Renal pelvis (tissue), 12 donors: ENCODE measurements at places on chromosomes 6 and 20.
A peak's percentile ranks its signal among the peaks of the same experiment; 100 is the strongest.

DNA sequence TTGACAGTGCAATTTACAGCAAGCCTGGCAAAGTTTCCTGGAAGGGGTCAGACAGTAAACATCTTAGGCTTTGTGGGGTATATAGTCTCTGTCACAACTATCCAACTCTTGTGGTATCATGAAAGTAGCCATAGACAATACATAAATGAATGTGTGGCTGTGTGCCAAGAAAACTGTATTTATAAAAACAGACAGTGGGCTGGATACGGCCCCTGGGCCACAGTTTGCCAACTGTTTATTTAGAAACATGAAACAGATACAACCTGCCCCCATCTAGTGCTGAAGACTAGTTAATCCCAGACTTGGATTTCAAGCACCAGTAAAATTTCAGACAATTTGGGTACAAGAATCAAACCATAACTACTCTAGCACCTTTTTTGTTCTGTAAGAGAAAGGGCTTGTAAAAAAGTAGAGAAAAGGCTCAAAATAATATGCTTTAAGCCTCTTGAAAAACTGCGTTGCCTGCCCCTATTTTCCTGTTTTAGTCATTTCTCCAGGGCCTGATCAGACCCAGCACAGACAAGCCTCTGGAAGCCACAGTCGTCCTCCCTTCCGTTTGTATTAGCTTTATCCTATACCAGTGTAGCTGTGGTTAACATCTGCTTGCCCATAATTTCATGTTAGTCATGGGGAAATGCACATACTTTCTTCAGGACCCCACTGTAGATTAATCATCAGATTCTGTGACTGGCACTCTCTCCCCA is 30.8 kb downstream of the JAG1 start:
- no peak for DNase-seq

DNA sequence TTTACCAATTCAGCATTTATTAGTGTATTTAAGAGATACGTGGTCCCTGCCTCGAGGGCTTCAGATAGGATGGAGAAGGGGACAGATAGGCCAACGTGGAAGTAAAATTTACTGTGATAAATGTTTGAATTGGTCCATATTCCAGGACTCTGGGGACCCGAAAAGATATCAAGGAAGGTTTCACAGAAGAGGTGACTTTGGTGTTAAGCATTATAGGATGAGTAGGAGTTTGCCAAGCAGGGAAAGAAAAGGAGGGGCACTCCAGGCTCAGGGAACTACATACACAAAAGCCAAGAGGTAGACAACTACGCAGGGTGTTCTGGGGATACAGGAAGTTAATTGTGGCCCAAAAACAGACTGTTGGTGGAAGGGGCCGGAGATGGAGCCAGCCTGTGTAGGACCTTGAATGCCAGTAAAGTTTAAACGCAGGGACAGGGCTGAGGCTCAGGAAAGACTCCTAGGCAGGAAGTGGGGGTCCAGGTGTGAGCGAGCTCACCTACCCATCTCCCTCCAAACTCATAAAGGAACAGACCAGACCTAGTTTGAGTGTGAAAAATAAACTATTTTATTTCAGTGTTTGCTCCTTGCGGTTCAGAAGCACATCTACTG is 37.0 kb downstream of the TGM2 start:
- no peak for DNase-seq

DNA sequence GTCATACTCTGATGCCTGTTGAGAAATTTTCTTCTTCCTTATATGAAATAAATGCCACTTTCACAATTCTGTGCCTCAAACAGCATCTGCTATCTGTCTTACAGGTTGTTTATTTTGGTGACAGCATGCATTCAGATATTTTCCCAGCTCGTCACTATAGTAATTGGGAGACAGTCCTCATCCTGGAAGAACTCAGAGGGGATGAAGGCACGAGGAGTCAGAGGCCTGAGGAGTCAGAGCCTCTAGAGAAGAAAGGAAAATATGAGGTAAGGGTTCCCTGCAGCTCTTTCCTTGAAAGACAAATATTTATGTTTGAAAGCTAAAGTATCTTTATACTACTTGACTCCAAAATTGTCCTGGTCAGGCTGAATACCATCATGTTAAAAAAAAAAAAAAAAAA is 15.8 kb downstream of the TSPYL4 start:
- DNase-seq, result no peak

GRCh38 chr20:21026951-21027350 is 79.2 kb downstream of the LINC00237 start:
- no peak for DNase-seq

DNA sequence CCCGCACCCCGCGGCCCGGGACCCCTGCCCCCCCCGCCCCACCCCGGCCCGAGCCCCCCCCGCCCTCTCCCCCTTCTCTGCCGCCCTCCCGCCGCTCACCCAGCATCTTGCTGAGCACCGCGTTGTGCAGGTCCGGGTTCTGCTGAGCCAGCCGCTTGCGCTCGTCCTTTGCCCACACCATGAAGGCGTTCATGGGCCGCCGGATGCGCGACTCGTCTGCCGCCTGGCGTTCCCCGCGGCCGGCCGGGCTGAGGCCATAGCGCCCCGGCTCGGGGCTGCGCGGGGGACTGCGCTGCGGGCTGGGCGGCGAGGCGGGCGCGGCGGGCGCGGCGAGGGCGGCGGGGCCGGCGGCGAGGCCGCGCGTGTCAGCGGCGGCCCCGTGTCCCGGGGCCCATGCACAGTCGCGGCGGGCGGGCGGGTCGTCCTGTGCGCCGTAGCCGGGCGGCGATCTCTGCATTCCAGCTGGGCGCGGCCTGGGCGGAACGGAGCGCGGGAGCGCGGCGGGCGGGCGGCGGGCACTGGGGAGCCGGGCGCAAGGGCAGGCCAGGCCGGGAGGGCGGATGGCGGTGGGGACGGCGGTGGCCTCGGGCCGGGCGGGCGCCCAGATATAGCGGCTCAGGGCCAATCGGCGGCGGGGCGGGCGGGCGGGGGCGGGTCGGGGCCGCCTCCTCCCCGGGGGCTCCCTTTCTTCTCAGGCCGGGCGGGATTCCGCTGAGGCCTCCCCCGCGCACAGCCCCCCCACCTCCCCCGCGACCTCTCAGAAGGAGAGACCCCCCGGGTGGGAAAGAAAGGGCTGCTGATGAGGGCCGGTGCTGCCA is at the start of gene SOX18:
SOX18 (minus strand) TSS at position 580 of the 818 bp plus-strand sequence; CDS start at position 457, 123 bp downstream.
- DNase-seq, result no peak

DNA sequence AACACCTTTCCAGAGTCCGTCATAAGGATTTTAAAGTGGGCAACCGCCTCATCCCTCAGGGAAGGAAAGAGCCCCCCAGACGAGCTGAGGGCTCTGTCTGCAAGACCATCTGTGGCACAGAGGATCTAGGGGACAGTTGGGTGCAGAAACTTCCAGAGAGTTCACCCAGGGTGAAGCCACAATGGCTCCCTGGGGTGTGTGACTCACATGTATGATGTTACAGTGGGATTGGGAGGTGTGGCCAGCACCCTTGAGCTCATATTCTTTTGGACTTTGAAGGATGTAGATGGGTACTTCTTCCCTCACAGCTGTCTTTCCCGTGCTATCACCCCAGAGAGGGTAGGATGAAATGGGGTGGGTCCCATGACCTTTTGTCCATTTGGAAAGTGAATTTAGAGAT is 95.5 kb downstream of the NCR2 start:
- DNase-seq, result no peak

DNA sequence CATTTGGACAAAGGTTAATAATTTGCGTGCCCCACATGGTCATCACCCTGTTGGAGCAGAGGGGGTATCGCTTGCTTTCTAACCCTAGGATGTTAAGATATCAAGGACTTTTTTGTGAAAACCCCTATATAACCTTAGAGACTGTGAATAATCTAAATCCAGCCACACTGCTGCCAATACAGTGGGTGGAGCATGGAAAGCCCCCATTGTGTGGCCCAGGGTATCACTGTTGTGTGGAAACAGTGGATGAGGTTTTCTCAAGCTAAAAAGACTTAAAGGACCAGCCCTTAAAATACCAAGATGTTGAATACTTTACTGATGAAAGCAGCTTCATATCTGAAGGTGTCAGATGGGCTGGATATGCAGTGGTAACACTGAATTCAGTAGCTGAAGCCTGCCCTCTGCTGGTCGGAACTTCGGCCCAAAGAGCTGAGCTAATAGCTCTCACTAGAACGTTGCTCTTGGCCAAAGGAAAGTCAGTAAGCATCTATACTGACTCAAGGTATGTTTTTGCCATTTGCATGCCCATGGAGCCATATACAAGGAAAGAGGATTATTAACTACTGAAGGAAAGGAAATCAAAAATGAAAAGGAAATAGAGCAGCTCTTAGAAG is 695.2 kb downstream of the PHF3 start:
- DNase-seq, result peak; percentile 45

DNA sequence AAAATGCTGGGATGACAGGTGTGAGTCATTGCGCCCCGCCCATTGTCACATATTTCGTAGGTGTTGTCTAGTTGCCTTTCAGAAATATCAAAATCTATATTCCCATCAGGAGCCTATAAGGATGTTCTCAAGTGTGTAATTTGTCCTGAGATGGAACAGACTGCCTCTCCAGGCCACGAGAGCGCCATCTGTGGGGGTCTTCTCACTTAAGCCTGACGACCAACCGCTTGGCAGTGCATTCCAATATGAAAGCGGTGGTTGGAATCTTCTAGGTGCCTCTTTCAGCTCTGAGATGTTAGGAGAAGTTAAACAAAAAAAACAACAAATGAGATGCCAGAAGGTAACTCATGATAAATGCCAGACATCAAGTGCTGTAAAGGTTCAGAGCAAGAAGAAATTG is 488.5 kb downstream of the QKI start:
- DNase-seq, result no peak
